Inflammatory macrophage treated with lipopolysaccharide for 4 hours (primary cell): ENCODE measurements at places on chromosomes 6 and 20.
A peak's percentile ranks its signal among the peaks of the same experiment; 100 is the strongest.

- DNase-seq = peak; percentile 68
Observed at GRCh38 chr6:41967312-41968287, 26.0 kb upstream of the CCND3 start.

GRCh38 chr20:53737396-53738038, 143.9 kb upstream of the ZNF217 start:
- DNase-seq = peak; percentile 39

- no peak for DNase-seq
Observed at GRCh38 chr6:120137492-120137891, 787.9 kb upstream of the MAN1A1 start.

GRCh38 chr6:42078386-42078785, 28.1 kb downstream of the TAF8 start:
- no peak for DNase-seq

GRCh38 chr6:134875367-134875766, 74.5 kb downstream of the ALDH8A1 start:
- no peak for DNase-seq

- peak; percentile 61 for DNase-seq
Observed at GRCh38 chr6:30200551-30201281, 12.5 kb downstream of the TRIM26 start.
